ENCODE measurements at places on chromosomes 3 and 15.

- no peak for DNase-seq
Observed at GRCh38 chr3:111592143-111592542, 3.0 kb downstream of the ZBED2 start.

- no peak for DNase-seq
Observed at GRCh38 chr3:189962466-189962865, 158.2 kb downstream of the P3H2 start.

DNA sequence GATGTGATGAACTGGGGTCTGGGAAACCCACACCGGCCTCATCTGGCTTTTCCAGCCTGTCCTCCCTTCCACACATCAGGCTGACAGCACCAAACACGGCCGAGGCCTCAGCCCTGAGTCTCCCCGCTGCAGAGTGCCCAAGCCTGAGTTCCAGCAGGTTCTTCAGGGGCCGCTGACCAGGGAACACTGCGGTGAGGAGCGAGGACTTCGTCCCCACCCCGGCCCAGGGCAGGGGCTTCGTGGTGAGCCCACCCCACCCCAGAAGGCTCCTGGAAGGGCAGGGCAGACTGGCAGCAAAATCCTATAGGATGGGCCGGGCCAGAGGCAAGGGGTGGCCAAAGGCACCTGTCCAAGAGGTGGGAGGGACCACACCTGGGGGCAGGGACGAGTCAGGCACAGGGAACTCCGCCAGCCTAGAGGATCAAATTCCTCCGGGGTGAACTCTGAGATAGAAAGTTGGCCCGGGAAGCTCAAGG lies at the start of gene SLC51A:
TSS of gene SLC51A (plus strand) at position 446 of the 476 bp plus-strand sequence. CDS start 179 bp downstream, outside the sequence.
- DNase-seq = no peak

- no peak for DNase-seq
Observed at GRCh38 chr3:123291404-123291803, 89.7 kb downstream of the SEC22A start.

DNA sequence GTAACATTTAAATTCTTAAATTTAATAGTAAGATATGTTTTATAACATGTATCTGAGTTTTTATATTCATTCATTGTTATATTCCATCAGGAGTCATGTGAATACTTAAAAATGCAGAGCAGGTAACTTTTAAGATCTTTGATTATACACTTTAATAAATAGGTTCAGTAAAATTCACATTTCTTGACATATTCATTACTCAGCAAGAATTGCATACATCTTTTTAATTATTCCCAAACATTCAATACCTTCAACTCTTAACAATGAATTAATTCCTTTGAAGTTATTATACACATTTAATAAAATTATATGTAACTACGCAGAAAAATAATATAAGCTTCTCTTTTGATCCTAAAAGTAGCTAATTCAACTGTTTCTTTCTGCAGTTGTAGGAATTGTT lies 105.4 kb downstream of the CNTN4 start:
- DNase-seq = no peak

DNA sequence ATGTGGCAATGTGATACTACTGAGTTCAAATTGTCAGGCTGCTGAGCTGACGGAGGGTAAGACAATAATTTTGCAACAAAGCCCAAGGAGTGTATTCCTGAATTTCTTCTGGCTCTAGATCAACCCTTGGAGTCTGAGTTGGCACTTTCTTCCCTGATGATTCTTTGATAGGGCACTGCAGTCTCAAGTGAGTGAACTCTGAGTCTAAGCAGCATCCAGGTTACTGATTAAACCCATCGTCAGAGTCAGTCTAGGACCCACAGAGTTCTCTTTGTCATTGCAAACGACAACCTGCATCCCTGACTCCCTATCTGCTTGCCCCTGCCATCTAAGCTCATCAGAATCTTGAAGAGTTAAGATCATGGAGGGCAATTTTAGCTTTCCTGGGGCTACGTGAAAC lies 58.6 kb downstream of the MME start:
- no peak for DNase-seq

DNA sequence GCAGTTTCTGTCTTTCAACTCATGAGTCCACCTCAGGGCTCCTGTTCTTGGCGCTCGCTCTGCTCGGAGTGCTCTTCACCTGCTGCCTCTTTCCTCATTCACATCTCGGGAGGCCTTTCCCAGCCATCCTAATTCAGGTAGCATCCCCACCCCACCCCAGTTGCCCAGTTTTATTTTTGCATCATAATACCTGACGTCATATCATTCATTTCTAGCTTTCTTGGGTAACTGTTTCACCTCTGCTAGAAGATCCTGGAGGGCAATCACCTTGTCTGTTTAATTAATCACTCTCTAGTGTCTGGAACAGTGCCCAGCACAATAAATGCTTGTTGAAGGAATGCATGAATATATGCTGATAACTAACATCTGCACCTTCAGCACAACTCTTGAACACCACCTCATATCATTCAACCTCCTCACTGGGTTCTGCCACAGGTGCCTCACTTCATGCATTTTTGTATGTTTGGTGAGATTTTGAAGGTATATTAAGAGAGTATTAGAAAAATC lies 7.6 kb downstream of the NUSAP1 start:
- DNase-seq = no peak

GRCh38 chr3:160098926-160099626 lies 110.4 kb downstream of the IL12A start:
- DNase-seq = no peak

DNA sequence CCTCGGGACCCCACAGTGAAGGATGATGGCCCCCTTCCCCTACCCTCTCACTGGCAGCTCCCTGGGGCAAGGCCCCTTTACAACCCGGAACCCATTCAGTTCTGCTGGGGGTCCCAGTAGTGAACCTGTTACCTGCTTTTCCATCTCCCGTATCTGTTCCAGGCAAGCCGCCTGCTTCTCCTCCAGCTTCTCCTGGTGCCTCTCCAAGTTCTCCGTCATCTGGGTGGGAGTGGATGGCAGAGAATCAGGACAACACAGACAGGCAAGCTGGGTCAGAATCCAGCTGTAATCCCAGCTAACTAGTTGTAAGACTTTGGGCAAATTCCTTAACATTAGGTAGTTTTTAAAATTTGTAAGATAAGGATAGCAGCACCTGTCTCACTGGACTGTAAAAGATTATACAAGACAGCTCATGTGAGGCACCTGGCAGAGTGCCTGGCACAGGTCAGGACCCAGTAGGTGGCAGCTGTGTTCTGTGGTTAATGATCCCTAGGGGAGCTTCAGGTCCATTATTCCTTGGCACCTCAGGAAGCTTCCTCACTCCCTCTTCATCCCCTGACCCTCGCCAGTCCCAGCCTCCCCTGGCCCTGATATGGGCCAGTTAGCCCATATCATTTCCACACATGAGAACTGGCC lies 6.4 kb upstream of the ANKRD63 start:
- DNase-seq = no peak

DNA sequence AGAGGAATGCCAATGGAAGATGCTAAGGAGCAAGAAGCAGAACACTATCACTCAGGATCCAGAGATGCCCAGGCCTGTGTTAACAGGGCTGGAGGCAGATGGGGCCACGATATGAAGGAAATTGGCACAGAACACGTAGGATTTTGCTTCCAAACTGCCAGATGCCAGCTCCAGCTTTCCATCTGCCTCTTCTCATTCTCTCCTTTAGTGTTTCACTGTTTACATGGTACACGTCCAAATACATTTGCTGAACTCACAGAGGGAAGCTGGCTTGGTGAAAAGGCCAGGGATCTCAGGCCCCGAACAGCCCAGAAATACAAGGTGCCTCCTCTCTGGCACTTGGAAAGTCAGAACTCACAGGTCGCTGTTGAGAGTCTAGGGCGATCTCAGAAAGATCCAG lies 187.0 kb downstream of the NTRK3 start:
- DNase-seq = no peak

DNA sequence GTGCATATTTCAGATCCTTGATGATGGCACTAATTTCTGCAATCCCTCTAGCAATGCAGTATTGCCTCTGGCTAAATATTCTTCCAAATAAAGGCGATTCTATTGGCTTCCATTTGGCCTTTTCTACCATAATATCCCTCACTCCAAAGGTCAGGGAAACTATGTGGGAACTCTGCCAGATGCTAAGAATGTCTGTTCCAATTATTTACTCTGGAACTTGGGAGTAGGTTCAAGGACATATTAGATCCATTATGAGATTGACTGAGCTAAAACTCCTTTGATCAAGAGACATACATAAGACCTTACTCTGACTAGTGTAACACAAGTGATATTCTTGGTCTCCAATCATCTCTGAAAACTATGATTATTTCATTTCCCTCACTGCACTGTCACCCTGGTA lies 674.5 kb upstream of the NECTIN3 start:
- DNase-seq = no peak

- DNase-seq = no peak
Observed at GRCh38 chr3:151384741-151385174, at the start of gene P2RY12. TSS of gene P2RY12 (minus strand) at chr3:151384753. CDS start at chr3:151338845, 45,908 bp downstream.

DNA sequence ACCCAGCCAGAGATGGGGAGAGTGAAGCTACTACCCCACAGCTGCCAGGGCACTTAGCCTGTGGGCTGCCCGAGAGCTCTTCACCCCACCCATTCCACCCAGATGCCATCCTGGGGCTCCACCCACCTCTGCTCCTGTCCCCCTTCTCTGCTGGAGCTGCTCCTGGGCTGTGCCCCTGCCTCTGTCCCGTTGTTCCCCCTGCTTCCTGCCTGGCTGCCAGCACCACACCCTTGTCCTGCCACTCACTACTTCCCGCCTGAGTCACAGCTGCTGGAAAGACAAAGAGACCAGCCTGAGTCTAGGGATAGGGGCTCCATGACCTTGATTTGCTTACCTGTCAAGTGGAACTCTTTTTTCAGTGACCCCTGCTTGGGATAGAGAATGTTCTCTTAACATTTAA lies 12.4 kb downstream of the GNAI2 start:
- DNase-seq = no peak

DNA sequence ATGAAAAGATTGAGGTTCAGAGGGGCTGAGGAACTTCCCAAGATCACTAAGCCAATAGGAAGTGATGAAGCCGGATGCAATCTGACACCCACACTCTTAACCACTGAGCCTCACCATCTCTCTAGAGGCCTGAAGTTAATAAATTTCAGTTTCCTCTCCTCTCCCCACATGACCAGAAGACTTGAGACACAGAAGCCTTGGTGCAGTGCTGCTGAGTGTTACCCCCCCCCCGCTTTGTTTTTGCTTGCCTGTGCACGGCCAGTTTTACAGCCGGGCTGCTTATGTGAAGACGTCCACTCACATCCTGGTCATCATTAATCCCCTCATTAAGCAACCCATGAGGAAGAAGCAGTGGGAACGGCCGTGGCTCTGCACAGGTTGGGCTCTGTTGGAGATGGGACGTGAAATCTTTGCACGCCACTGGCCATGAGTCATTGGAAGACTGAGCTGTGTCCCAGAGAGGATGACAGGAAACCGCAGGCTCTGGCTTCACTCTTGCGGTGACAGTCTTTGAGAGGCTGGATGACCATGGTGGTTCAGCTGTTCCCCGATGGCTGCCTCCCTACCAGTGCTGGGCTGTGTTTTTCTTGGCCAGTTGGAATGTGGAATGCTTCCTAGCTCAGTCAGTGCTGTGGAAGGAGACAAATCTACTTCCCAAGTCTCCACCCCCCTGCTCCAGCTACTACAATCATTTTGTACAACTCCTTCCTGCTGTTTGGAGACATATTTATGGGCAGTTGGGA lies 232.6 kb upstream of the LRTM1 start:
- DNase-seq = no peak

DNA sequence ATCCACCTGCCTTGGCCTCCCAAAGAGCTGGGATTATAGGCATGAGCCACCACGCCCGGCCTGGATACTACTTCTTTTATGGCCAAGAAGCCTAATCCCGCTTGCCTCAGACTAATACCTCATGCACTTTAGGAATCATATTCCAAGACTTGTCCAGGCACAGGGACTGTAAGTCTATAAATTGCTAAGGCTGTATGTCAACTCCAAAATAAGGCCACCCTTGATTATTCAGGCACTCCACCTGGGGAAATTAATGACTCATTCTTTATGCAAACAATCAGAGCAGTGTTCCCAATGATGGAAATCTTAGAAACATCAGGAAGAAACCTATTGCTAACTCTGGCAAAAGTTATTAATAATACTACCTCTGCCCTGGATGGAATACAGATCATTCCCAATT lies 98.4 kb downstream of the ERC2 start:
- DNase-seq = no peak

GRCh38 chr3:164375995-164376394 lies 702.3 kb downstream of the SI start:
- no peak for DNase-seq

DNA sequence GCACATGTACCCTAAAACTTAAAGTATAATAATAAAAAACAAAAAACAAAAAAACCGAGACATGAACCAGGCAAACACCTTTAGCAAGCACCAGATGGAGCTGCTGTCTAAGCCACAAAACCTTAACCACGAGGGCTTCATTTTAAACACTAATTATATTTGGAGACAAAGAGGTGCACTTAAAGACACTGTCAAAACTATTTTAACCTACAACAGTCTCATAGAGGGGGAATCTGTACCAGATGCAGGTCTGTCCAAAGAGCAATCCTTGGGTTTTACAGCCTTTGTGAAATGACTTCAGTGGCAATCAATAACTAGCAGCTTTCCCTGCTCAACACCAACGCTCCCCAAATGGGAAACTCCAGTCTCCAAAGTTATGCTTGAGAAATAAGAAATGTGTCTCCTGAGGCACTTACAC lies 115.7 kb upstream of the TSPAN3 start:
- DNase-seq = peak; percentile 27

- DNase-seq = no peak
Observed at GRCh38 chr3:144557515-144557914, 585.9 kb downstream of the DIPK2A start.

DNA sequence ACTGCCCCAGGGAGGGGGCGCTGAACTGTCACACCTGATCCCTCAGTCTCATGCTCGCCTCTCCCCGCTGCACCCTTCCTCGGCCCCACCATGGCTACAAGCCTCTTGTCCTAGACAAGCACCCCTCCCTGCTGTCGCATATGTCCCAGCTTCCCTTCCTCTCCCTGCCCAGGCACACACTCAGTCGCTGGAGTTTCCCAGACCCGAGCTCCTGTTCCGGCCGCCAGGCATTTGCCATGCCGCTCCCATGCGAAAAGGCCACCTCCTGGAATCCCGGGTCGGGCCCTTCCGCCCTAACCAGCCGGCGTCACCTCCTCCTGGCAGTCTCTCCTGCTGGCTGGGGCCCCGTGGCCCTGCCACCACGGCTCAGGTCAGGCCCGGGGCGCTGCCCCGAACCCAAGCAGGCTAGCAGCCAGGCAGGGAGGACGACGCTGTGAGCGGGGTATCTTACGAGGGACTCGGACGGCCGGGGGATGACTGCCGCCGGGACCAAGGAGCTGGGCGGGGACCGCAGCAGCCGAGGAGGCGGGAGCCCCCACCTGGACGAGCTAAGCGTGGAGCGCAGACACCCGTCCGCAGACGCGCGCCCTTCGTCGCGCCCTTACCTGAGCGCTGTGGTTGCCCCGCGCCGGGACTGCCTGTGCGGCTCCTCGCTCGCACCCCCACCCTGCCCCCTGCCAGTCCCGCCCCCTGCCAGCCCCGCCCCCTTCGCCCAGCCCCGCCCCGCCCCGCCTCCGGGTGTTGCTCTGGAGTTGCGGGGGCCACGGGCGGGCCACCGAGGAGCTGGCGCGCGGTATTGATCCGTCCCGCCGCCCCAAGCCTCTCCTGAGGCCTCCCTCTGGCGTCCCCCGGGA lies at the start of gene ALS2CL:
TSS of gene ALS2CL (minus strand) at position 642 of the 854 bp plus-strand sequence. CDS start 4,239 bp downstream, outside the sequence.
- peak; percentile 82 for DNase-seq
